ENCODE measurements at places on chromosomes 2 and 18.

- no peak for DNase-seq
Measured at GRCh38 chr2:83747141-83747540, 711.9 kb downstream of the SUCLG1 start.

DNA sequence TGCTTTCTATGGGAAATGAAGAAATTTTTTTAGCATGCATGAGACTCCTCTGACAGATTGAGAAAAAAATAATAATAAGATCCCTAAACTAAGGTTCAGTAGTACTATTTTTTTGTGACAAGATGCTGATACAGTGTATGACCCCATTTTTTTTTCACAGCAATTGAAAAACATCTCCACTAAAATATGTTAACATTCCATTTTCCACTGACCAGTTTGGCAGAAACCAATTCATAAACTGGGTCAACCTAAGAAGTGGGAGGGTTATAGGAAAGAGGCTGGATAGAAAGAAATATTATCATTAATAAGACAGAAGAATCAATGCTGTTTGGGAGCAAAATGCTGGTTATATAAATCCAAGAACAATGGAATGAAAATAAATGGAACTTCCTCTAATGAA lies 182.7 kb downstream of the ANTXR1 start:
- DNase-seq, result no peak

DNA sequence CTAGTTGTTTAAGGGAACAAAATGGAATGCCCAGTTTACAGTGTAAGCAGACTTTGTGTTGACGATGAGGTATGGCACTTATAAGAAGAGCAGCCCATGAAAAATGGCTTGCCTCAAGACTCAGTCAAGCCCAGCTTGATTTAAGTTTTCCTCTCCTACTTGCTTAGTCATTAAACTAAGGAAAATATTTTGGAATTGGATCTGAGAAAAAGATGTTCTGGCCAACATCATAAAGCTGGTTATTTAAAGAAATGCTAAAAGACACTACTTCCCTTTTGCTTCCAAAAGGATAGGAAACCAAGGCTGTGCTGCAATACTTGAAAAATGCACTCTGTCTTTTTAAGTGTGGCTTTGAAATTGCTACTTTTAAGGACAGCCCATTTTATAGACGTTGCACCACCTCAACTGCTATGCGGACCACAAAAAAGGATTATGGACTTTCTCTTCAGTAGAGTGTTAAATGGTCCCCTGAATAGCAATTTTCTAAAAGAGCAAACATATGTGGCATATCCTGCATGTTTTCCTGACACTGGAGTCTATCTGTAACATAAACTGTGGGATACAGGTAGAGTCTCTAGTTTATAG lies 32.1 kb downstream of the CCDC141 start:
- no peak for DNase-seq

DNA sequence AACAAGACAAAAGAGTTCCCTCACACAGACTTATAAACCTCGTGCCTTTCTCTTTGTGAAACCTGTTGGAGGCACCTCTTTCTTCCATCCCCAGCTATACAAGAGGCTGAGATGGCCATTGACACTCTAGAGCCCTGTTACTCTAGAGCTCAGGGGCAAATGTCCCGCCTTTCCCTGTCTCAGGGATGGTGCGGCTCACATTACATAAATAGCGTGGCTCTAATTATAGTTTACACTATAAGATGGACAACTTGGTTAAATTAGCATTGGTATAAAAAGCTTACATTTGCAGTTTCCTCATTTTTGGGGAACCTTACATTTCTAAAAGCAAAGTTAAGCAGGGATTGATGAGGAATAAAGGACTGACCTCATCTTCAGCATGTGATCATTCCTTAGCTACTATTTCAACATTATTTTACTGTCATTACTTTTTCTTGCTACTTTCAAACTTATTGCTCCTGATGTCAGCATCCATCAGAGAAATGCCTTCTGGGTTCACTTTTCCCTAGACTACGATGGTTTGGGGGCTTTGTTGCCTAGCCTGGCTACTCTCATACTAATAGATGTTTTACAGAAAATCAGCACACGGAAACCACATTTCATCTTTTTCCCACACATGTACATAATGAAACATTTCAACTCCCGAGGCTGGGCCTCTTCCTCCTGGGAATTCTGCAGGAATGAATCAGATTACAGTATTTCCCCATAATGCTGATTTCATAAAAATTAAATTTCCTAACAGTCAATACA lies 40.4 kb downstream of the FTCDNL1 start:
- DNase-seq, result no peak

- no peak for DNase-seq
Measured at GRCh38 chr2:11616851-11617415, 53.1 kb downstream of the NTSR2 start.

DNA sequence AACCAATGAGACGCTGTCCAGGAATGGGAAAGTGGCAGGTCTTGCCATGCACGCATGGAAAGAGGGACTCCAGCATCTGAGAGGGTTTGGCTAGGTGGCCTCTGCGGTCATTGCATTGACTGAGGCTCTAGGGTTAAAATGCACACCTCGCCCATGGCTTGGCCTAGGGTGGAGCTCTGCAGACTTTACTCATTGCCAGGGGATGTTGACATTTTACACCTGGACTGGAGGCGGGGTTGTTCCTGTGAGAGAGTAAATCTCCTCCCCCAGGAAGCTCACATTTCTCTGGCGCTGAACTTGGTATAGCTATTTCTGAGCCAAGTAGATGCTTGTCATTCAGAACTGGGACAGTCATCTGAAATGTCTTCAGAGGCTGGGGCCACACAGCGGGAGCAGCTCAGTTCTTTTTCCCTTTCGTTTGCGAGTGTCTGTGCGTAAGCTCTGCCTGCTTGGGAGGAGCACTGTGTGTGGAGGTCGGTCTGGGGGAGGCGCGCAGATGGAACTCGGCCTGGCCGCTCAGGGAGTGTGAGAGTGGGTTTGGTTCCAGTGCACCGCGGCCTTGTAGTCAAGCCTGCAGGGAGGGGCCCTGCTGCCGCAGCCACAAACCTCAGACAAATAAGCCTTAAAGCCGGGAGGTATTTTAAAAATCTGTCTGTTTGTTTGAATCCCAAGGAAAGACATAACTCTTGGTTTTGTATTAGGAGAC lies 76.5 kb downstream of the LPIN1 start:
- no peak for DNase-seq

DNA sequence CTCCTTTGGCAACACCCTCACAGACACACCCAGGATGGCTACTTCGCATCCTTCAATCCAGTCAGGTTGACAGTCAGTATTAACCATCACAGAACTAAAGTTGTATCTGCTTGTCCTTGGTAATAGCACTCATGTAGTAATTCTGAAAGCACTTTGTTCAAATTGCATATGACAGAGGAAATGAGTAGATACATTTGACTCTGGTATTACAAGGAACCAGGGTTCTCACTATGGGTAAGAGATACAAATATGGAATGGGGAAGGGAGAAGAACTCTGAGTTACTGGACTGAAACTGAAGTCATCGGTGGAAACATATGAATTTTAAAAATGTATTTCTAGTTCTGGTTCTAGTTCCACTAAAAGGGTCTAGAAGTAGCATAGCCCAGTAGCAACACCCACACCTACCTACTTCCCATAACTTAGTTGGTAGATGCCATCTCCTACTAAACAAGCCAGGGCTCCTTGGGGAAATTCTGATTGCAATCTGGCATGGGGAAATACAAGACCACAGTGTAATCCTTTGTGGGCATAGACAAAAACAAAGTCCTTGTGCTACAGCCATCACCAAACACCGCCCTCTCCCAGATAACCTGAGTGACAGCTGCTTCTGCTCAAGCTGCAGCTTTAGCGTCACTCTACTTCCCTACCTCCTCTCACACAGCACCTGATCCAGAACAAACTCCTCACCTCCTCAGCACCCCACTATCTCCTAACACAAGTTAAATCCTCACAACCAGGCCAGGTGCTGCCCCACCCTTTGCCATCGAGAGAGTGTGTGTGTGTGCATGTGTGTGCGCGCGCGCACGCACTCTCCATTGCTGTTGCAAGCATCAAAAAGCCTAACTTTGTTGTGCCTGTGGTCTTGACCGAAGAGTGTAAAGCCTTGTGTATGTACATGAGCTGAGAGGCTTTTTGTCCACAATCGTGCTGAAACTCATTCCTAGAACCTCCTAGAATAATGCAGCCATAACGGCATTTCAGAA lies 31.4 kb upstream of the CD226 start:
- no peak for DNase-seq

DNA sequence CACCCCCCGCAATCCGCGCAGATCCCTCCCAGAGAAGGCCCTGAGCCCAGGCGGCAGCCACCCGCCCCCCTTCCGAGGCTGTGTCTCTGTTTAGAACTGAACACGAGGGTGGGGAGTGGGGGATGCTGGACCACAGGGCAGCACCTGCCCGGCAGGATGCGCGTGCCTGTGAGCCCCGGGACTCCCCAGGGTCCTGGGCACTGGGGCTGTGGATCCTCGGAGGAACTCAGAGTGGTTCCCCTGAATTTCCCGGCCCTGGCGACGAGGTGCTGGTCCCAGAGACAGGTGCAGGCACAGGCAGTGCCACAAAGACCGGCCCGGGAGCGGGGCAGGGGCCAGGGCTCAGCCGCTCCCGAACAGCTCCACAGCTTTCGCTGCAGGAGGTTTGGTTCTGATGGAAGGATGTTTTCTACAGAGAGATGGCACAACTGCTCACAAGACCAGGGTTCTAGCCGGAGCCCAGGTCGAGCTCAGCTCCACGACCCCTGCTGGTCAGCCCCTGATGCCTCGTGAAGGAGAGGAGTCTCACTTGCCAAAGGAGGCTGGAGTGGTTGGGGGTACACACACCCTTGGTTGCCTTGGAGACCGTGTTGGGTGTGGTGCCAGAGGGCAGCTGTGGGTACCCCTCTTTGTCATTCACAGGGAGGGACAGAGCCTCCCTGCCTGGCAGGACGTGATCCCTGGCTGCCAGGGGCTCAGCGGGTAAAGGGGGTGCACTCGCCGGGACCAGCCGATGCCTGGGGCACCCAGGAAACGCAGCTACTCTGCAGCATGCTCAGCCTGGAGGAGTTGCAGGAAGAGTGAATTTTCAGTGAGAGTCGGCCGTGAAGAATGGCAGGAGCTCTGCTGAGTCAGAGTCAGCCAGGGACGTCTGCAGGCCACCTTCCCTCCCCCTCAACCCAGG lies 4.4 kb upstream of the NEU4 start:
- DNase-seq, result no peak

- no peak for DNase-seq
Measured at GRCh38 chr2:205370726-205371125, 311.6 kb upstream of the NRP2 start.

DNA sequence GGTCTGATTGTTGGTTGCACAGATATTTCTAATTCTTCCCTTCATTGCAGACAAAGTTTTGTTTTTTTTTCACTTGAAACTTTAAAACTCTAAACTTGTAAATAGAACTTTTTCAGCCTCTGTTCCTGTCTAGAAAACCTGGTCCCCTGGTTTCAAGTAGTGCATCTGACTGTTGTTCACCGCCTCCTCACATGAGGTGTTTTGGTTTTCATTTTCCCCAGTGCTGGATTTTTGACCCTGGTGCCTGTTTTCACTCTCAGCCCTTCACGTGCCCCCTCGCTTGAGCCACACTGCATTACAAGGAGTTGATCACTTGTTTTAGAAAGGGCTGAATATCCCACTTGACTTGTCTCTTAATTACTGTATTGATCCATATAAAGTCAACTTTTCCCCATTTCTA lies 100.1 kb downstream of the TMEM185B start:
- no peak for DNase-seq

DNA sequence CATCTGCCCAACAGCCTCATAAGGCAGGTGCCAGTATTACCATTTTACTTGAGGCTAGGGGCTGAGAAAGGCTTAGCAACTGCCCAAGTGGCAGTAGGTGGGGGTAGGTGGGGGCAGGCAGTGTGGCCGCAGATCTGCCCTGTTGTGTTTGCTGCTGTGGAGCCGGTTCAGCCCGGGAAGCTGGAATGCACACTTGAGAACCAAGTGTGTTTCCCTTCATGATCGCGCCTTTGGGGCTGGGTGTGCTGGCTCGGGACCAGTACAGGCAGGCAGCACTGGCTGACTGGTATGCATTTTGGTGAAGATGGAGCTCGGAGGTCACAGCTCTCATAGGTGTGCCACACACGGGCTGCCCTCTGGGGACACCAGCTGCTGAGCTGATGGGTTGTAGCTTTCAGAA lies 85.1 kb downstream of the CABLES1 start:
- DNase-seq, result no peak

DNA sequence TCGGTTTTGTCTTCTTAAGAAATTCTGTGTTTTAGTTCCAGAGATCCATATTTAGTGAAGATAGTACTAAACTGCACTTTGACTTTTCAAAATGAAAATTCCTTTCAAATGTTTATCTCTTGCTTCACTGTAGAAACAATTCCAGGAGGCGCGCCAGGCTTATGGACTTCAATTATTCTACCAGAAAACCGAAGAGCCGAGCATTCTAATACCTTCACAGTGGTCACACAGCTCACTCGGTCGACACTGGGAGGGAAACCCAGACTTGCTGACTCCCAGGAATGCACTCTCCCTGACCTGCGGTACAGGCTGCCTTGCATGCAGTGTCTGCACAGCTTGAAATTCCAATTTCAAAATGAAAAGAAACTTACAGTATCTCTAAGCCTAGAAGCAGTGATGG lies 119.9 kb upstream of the PIEZO2 start:
- no peak for DNase-seq

DNA sequence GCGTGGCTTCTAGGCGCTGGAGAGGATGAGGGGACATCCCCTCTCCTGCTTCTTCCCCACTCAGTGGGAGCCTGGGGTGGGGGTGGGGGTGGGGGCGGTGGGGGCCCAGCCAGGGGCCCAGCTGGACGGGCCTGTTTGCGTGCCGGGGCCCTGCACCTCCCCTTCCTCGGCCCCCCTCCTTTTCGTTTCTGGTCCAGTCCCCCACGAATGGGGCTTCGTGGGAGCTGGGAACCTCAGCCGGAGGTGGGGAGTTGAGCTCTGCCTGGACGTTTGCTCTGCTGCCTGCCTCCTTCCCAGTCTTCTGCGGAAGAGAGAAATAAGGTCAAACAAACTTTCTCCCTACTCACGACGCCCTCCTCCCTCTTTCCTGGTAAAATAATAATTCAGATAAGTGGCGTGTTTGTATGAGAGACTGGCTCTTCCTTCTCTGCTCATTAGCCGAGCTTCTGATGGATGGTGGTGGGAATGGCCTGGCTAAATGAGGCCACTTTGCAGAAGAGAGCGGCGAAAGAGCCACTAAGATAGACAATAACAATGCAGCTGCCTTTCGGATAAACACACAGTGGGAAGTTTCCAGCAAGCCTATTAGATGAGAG lies 782 bp downstream of the MTA3 start:
- DNase-seq, result no peak

DNA sequence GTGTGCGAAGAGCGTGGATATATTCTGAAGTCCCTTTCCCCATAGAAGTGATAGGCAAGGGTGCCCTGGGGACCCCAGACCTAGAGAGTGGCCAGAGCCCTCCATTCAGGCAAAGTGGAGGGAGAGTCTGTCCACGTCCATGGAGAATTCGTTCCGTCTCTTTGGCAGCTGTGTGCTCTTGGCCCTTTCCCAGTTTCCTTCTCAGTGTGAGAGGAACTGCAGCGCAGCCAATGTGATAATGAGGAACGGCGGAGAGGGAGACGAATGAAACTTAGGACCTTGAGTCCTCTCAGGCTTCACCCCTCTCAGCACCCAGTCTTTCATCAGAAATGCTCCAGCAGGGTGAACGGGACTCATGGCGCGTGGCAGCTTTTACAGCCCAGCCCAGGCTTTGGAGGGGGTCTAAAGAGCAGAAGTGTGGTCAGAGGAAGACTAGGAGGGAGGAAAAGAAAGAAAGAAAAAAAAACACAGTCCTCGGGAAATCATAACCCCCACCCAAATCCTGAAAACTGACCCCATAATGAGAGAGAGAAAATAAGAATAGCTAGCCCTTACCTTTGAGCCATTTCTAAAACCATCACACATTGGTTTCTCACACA lies 95.0 kb upstream of the RIOK3 start:
- DNase-seq, result no peak

- DNase-seq, result no peak
Measured at GRCh38 chr2:71603851-71604725, 150.7 kb downstream of the DYSF start.

- no peak for DNase-seq
Measured at GRCh38 chr2:178163395-178163794, 30.9 kb upstream of the OSBPL6 start.
